ENCODE measurements at places on chromosomes 4 and X. TPM values are rescaled to one million over a fixed set of nuclear protein-coding genes. Genes with fewer than 3 reads are reported as not detected.

DNA sequence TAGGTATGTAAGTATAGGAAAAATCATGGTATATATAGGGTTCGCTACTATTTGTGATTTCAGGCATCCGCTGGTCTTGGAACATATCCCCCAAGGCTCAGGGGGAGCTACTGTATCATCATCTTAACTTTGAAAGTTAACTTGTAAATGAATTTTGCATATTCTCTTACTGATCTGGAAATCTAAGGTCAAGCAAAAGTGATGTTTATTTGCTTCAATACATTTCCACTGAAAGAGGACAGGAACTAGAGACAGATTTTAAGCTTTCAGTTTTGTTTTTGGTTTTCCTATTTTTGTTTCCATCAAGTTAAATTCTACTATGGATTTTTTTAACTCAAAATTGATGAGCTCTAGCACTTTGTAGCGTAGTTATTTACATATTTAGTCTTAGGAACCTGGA is 56.2 kb downstream of the NAF1 start:
- no peak for DNase-seq

Gene GPAT3
- total RNA-seq: 183 TPM

- no peak for DNase-seq
Observed at GRCh38 chrX:153870288-153870690, 15.7 kb downstream of the L1CAM start.

Gene AMBN
- total RNA-seq: not detected

Gene STATH
- not detected for total RNA-seq

DNA sequence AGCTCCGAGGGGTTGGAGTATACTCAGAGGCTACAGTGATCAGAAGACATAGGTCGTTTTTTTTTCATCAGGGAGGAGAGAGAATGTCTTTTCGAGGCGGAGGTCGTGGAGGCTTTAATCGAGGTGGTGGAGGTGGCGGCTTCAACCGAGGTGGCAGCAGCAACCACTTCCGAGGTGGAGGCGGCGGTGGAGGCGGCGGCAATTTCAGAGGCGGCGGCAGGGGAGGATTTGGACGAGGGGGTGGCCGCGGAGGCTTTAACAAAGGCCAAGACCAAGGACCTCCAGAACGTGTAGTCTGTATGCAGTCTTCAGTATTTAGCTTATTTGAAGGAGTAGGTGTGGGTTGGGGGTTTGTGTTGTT is 500 bp downstream of the GAR1 start:
- no peak for DNase-seq

Gene GPC3
- 2.0 TPM for total RNA-seq

GRCh38 chr4:38114386-38115150 is 154.4 kb downstream of the PTTG2 start:
- no peak for DNase-seq

Gene HPGDS
- total RNA-seq: not detected

- no peak for DNase-seq
Observed at GRCh38 chr4:120156120-120156718, 89.6 kb upstream of the MAD2L1 start.
